Motor neuron (in vitro differentiated cells): ENCODE measurements at places on chromosomes 3 and 15. TPM values are rescaled to one million over a fixed set of nuclear protein-coding genes. Genes with fewer than 3 reads are reported as not detected.

GRCh38 chr3:154464440-154465190, 34.6 kb upstream of the GPR149 start:
- peak; percentile 98 for ATAC-seq

- ATAC-seq = no peak
Measured at GRCh38 chr3:32919920-32920319, 31.5 kb upstream of the CCR4 start.

GRCh38 chr15:88956906-88957305, 43.7 kb upstream of the MFGE8 start:
- ATAC-seq = no peak

GRCh38 chr3:37338500-37338899, 164.1 kb upstream of the LRRFIP2 start:
- peak; percentile 42 for ATAC-seq

- ATAC-seq = no peak
Measured at GRCh38 chr15:80916056-80916455, 73.6 kb downstream of the MESD start.

DNA sequence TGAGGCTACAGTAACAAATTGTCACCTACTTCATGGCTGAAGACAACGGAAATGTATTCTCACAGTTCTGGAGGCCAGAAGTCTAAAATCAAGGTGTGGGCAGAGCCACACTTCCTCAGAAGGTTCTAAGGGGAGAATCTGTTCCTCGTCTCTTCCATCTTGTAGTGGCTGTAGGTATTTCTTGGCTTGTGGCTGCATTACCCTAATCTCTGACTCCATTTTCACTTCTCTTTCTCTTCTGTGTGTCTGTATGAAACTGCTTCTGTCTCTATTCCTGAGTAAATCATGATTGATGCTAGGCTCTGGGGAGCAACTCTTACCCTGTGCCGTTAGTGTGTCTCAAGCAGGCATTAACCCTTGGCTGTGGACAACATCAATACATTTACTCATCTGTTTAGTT, 164.7 kb downstream of the SQOR start:
- no peak for ATAC-seq

- ATAC-seq = no peak
Measured at GRCh38 chr3:132343018-132343612, 25.9 kb downstream of the ACP3 start.

GRCh38 chr3:1330107-1330506, 237.3 kb downstream of the CNTN6 start:
- ATAC-seq = no peak

DNA sequence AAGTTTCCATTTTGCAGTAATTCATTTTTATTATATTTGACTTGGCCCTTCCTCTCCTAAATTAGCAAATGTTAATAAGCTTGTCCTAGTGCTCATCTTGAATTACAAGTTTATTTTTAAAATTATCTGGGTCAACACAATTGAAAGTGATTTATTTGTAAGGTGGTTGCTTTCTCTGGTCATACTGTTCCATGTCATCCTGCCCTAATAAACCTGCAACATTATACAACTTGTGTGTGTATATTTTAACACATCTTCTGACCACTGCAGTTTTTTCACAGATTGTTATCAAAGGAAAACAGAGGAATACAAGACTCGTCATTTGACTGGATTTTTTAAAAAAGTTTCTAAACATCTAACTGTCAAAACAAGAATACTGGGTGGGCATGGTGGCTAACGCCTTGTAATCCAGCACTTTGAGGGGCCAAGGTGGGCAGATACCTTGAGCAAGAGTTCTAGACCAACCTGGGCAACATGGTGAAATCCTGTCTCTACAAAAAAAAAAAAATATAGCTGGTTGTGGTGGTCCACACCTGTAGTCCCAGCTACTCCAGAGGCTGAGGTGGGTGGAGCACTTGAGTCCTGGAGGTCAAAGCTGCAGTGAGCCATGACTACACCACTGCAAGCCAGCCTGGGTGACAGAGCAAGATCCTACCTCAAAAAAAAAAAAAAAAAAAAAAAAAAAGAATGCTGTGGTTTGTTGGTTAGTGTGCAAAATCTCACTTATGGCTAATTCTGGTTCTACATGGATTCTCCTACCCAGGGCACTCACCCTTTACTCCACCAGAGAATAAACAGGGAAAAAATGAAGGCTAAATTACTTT, 5.0 kb upstream of the LRRFIP2 start:
- no peak for ATAC-seq

GRCh38 chr3:133413161-133414020, 13.5 kb downstream of the BFSP2 start:
- ATAC-seq = peak; percentile 85

GRCh38 chr3:56980798-56981390, 79.6 kb upstream of the SPATA12 start:
- ATAC-seq = peak; percentile 70

FBN1 gene
- total RNA-seq = 777 and 836 TPM in 2 replicates

TERB2 gene
- total RNA-seq = 0.38 TPM in 1 of 2 replicates, not detected in the other

CCDC39 gene
- not detected in 2 replicates for total RNA-seq
